Activated CD8-positive, alpha-beta T cell treated with anti-CD3 and anti-CD28 coated beads, Interleukin-2, amount 10 ng/mL, durations not matched to agents 7 days and 5 days (primary cell): ENCODE measurements at places on chromosomes 3 and 15.

- DNase-seq: no peak
Measured at GRCh38 chr15:40102897-40103858, 5.5 kb downstream of the BMF start.

DNA sequence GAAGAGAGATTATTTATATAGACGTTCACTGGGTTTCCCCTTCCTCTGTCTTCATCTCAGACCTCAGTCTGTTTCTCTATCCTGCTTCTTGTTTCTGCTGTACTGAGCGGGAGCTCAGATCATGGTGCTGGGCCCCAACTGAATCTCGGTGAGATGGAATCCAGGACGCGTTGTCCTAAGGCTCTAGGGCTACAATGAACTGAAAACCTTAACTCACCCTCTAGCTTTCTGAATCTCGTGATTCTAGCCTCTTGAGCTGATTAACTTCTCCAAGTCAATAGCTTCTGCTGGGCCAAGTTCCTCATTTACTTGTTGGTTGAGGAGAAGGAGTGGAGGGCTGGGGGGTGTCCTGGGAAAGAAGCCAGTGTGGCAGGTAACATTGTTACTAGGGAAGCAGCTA is 32.7 kb upstream of the MAP3K13 start:
- DNase-seq: no peak

- no peak for DNase-seq
Measured at GRCh38 chr3:53730576-53730975, 115.6 kb downstream of the CHDH start.

DNA sequence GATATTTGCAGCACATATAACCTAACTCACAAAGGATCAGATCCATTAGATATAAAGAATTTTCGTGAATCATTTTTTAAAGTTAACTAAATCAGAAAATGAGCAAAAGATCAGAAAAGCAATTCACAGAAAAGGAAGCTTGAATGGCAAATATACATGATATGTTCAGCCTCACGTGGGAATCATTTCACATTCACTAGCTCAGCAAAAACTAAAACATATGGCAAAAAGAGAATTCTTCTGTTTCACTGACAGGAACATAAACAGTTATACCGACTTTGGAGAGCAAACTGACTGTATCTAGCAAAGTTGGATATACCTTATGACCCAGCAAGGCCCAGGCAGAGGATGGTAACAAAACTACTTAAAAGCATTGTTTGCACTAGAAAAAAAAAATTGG is 34.0 kb upstream of the NR2E3 start:
- no peak for DNase-seq

DNA sequence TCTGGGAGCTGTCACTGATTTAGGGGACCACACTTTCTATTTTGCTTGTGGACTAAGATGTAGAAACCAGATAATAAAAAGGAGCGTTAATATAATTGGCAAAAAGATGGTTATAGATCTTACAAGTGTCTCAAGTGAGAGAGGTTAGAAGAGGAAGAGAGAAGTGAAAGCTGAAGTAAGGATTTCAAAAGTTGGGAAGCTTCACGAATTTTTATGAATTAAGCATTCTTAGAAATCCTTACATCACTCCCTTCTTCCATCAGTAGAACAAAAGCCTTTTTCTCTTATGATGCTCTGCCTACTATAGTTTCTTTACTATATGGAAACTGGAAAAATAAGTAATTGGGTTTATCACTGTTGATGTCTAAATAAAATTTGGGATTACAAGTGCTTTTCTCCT is 146.5 kb downstream of the FNDC3B start:
- DNase-seq: no peak

GRCh38 chr3:14297784-14298236 is 104.6 kb upstream of the SLC6A6 start:
- DNase-seq: no peak

GRCh38 chr15:52422001-52422400 is 106.7 kb downstream of the MYO5A start:
- no peak for DNase-seq
